HFFc6 (cell line): ENCODE measurements at places on chromosomes 13 and 19. TPM values are rescaled to one million over a fixed set of nuclear protein-coding genes. Genes with fewer than 3 reads are reported as not detected.

DNA sequence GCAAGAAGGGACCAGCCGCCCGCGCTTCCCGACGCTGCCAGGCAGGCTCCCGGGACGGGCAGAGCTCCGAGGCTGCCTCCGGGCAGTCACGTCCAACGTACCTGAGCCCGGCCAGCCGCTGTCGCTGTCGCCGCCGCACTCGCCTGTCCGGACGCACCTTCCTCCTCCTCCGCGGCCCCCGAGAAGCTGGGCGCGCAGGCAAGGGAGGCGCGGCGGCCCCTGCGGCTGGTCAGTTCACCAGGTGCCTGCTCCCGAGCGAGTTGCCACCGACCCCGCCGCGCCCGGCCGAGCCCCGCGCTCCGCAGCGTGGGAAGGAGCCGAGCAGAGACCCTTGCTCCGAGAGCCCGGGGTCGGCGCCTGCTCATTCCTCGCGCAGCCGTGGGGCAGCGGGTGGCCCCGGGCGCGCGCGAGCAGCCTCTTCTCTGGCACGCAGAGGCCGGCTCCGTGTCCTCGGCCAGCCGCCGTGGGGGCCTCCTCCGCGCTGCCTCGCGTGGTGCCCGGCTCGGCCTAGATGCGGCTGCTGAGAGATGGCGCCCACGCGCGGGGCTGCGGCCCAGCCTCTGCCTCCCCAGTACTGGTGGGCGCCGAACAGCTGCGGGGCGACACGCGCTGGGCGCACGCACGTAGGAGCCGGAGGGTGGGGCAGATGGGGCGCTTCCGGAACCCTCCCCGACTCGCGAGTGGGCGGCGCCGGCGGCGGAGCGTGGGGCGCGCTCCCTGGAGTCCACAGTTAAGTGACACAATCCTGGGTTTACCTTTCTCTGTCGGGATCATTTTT lies 419.4 kb downstream of the UQCRFS1 start:
- no peak for DNase-seq

DNA sequence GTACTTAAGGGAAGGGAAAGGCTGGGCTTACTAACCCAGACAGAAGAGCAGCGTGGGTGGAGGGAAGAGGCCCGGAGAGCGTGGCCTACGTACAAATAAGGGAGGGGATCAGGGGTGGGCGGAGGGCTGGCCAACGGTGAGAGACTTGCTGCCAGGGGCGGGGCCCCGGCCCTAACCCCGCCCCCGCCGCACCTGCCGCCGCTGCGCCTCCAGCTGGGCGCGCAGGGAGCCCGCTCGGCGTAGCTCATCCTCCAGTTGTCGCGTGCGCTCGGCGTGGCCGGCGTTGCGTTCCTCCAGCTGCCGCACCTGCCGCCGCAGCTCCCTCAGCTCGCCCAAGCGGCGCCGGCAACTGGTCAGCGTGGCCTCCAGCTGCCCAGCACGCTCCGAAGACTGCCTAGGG lies 5.7 kb downstream of the HOOK2 start:
- DNase-seq, result no peak

- DNase-seq, result no peak
Measured at GRCh38 chr19:16274447-16274846, 50.2 kb upstream of the KLF2 start.

- no peak for DNase-seq
Measured at GRCh38 chr19:49939721-49940481, 10.6 kb upstream of the NUP62 start.

DNA sequence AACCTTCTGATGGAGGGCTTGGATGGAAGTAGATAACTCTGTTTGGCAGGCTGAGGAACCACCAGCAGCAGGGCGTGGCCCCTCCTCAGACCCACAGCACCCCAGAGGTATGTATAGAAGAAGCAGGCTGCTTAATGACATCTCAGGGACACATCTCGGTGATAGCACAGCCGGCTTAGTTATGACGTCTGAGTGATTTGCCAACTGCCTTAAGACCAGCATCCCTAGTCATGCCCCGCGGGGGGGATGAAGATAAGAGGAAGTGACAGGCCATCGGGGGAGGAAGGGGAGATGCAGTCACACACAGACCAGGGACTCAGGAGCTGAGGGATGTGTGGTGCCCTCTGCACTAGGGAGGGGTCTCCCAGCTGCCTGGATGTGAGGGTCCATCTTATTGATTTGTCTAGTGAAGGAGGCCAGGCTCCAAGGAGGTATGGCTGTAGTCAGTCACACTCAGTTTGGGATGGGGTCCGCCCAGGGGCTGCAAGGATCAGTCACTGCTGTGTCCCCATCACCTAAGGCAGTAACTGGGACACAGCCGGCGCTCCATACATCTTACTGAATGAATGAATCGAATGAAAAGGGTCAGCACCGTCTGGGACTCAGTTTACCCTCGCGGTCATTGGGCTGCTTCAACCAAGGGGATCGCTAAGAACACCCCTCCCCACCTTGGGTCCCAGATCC lies 19.2 kb upstream of the ERCC1 start:
- no peak for DNase-seq

DNA sequence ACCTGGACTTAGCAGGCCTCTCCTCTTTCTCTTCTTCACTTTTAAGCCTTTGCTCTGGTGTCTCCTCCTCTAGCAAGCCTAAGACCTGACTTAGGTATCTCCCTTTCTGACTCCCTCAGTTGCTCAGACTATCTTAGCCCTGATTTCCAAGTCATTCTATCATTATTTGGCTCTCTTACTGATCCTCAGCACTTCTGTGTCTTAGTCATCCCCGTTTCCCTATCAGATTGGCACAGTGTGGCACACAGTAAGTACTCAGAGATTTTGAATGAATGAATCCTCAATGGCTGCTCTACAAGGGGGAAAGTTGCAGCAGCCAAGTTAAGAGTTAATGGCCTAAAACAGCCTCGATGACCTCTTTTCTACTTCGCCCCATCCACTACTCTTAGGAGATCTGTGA lies 8.2 kb downstream of the KCTD12 start:
- no peak for DNase-seq

- no peak for DNase-seq
Measured at GRCh38 chr13:107170270-107170931, 602.5 kb upstream of the ARGLU1 start.

- DNase-seq, result no peak
Measured at GRCh38 chr19:33780746-33781145, 15.9 kb upstream of the KCTD15 start.

DNA sequence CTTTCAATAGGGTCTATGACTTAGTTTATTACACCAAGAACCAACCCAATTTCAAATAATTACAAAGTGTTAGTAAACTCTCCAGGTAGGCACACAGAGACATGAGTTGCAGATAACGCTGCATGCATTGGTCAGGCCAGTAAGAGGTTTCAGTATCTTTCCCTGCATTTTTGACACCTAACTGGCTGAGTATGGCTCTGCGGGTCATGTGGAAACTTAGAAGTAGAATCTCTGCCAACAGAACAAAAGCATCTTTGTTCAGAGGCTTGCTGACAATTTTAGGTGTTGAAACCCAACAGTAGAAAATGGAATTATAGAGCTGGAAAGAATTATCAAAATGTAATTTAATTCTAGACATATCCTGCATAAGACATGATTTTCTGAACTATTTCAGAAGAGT lies 25.3 kb downstream of the HTR2A start:
- DNase-seq, result no peak

- no peak for DNase-seq
Measured at GRCh38 chr13:52797176-52797575, 51.3 kb downstream of the PCDH8 start.

DNA sequence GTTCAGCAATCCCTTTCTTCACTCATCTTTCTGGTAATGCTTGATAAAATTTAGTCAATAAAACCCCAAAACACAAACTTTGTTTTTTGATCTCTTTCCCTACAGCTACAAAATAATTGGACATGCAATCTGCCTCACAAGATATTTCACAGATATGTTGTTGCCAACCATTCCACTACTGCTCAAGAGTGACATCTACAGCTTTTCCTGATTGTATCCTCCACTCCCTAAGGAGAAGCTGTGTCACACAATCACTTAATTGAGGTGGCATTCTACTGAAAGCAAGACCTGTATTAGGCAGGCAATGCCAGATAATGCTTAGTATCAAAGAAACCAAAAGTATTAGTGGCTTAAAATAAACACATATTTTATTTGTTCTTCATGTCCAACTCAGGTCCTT lies 1646.2 kb upstream of the SPRY2 start:
- DNase-seq, result no peak

GRCh38 chr19:35153701-35154524 lies 622 bp upstream of the FXYD5 start:
- DNase-seq, result no peak

DNA sequence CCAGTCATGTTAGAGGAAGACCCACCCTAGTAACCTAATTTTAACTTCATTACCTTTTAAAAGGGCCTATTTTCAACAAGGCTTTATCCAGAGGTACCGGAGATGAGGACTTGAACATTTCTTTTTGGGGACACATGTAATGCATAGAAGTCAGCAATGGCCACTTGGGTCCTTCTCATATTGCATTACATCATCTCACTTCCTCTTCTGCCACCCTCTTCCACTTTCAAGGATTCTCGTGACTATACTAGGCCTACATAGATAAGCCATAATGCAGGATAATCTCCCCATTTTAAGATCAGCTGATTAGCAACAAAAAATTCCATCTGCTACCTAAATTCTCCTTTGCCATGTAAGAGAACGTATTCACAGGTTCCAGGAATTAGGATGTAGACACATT lies 557.2 kb downstream of the KCTD12 start:
- DNase-seq, result no peak

GRCh38 chr13:95643936-95644598 lies 439 bp downstream of the DZIP1 start:
- peak; percentile 24 for DNase-seq

- peak; percentile 85 for DNase-seq
Measured at GRCh38 chr19:46624958-46625661, at the start of gene PTGIR. PTGIR (minus strand) TSS chr19:46625089; CDS start chr19:46624225, 864 bp downstream.

GRCh38 chr19:57334191-57334590 lies 13.9 kb downstream of the ZNF543 start:
- DNase-seq, result no peak

- DNase-seq, result no peak
Measured at GRCh38 chr13:56351041-56351440, 789.7 kb upstream of the PRR20A start.

DNA sequence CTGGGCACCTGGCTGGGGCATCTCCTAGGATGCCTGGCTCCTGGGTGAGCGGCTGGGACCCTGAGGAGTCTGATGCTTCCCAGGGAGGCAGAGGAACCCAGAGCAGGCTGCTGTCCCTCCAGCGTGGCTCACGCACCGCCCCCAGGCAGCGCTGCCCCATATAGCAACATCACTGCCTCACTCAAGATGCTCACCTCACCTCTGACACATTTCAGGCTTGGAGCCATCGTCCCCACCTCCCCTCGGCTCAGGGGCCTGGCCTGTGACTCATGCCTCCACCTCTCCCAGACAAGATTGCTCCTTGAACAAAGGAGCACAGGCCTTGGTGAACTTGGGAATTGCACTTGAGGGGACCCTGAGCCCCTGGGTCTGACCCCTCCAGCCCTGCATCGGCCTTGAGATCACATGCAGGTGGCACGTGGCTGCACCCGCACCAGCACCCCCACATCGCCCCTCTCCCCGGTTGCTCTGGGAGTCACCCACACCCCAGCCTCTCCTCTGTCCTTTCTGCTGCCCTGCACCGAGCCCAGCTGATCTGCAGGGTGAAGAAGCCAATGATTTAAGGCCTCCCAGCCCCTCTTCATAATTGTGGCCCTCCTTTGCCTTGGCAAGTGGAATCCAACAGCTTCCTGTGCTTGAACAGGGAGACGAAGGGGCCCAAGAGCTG lies 11.2 kb downstream of the CEBPA start:
- DNase-seq, result no peak

DNA sequence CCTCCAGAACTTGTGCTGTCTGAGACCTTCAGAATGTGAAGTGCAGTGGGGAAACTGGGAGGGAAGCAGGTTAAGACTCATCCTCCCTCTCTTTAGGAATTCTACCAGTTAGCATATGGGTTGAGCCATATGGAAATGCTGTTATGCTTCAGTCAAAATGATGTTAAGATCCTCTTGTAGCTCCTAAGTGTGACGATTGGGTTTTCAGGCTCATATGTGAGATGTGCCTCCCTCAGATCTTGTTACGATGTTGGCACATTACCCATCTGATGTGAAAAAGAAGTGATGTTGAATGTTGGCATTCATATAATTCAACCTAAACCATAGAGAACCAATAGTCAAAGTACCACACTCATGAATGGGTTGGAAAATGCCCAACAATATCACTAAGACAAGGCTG lies 67.8 kb upstream of the IPO5 start:
- no peak for DNase-seq

DNA sequence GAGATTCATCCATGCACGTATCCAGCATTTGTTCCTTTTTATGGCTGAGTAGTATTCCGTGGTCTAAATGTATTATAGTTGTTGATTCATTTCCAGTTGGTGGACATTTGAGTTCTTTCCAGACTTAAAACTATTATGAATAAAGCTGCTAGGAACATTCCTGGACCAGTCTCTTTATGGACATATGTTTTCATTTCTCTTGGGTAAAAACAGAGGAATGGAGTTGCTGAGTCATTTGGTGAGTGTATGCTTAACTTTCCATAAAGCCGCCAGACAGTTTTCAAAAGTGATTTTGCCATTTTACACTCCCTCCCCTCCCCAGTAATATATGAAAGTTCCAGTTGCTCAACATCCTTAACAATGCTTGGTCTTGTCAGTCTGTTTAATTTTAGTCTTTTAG lies 116.4 kb downstream of the TSHZ3 start:
- DNase-seq, result peak; percentile 88

DNA sequence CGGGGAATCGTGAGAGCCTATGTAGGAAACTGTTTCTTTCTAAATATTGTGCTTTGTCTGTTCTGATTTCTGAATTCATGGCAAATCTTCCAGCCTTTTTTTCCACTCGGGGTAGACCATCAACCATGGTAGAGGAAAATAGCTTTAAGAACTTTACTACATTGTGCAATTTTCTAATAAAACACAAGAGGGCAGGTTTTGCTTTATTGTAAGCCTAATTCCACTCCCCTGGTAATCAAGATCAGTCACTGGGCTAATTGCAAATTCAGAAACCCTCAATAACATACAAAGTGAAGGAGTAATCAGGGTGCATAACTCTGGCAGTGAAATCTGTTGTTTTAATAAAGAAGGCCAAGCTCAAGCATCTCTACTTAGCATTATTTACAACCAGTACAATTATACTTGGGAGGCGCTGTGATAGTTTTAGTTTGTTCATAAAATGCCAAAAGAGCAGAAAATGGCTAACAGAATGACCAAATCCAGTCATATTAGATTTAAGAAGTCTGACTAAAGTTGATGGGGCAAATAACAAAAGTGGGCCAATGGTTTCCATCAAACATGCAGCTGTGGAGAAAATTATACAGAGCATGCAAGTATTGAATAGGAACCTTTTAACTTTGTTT lies 43.8 kb downstream of the DCT start:
- peak; percentile 50 for DNase-seq

- no peak for DNase-seq
Measured at GRCh38 chr19:4993683-4994082, 24.8 kb downstream of the KDM4B start.

- DNase-seq, result no peak
Measured at GRCh38 chr13:22915442-22916082, 265.2 kb upstream of the SGCG start.

The SHISA2 gene
- total RNA-seq, result not detected in 3 replicates

The FAAP24 gene
- total RNA-seq, result 2.2 and 2.9 TPM in 2 replicates

The PRR36 gene
- 0.12 TPM in 1 of 3 replicates, not detected in the others for total RNA-seq

The MBD3L3 gene
- total RNA-seq, result not detected in 3 replicates

The PAF1 gene
- total RNA-seq, result 46.8 to 64.1 TPM (median 56.3 TPM) in 3 replicates

The ZNF723 gene
- not detected in 3 replicates for total RNA-seq

The ZSCAN18 gene
- total RNA-seq, result 0.74 to 2.0 TPM (median 1.3 TPM) in 3 replicates

The CACNA1A gene
- 1.3 to 13.2 TPM (median 2.4 TPM) in 3 replicates for total RNA-seq

The RNF225 gene
- total RNA-seq, result 0.18 to 0.39 TPM in 2 of 3 replicates, not detected in the other

The SSC5D gene
- 47.7 to 52.1 TPM (median 49.7 TPM) in 3 replicates for total RNA-seq

The QPCTL gene
- 21.6 to 35.2 TPM (median 26.7 TPM) in 3 replicates for total RNA-seq

The FKRP gene
- 35.1 to 36.2 TPM (median 35.2 TPM) in 3 replicates for total RNA-seq
